RWPE2 (cell line): ENCODE measurements at places on chromosomes 2 and 18.

GRCh38 chr2:47009253-47009767 is 93.7 kb upstream of the MCFD2 start:
- H3K4me3 ChIP-seq, result no peak overlapping the region
- H3K27me3 ChIP-seq, result no peaks in the 10 kb centered on the region
- peaks cover 44% of the 10 kb centered on the region for H3K36me3 ChIP-seq
- no peaks in the 10 kb centered on the region for H3K4me1 ChIP-seq
- no peak overlapping the region for H3K27ac ChIP-seq

- H3K27ac ChIP-seq, result no peak overlapping the region
- no peaks in the 10 kb centered on the region for H3K27me3 ChIP-seq
- peaks cover 8% of the 10 kb centered on the region for H3K4me1 ChIP-seq
- no peaks in the 10 kb centered on the region for H3K36me3 ChIP-seq
- H3K4me3 ChIP-seq, result no peak overlapping the region
Measured at GRCh38 chr18:8368512-8369217, 240.6 kb upstream of the RAB12 start.

- H3K4me1 ChIP-seq, result peaks cover 21% of the 10 kb centered on the region
- H3K27ac ChIP-seq, result peak overlapping the region; percentile 80
- H3K36me3 ChIP-seq, result no peaks in the 10 kb centered on the region
- no peaks in the 10 kb centered on the region for H3K27me3 ChIP-seq
Measured at GRCh38 chr2:226584518-226585055, 215.0 kb downstream of the IRS1 start.

GRCh38 chr2:166882851-166883250 is 5.4 kb upstream of the XIRP2 start:
- no peaks in the 10 kb centered on the region for H3K4me1 ChIP-seq
- H3K27ac ChIP-seq, result no peak overlapping the region
- DNase-seq, result no peak
- H3K4me3 ChIP-seq, result no peak overlapping the region
- H3K27me3 ChIP-seq, result no peaks in the 10 kb centered on the region
- no peaks in the 10 kb centered on the region for H3K36me3 ChIP-seq

DNA sequence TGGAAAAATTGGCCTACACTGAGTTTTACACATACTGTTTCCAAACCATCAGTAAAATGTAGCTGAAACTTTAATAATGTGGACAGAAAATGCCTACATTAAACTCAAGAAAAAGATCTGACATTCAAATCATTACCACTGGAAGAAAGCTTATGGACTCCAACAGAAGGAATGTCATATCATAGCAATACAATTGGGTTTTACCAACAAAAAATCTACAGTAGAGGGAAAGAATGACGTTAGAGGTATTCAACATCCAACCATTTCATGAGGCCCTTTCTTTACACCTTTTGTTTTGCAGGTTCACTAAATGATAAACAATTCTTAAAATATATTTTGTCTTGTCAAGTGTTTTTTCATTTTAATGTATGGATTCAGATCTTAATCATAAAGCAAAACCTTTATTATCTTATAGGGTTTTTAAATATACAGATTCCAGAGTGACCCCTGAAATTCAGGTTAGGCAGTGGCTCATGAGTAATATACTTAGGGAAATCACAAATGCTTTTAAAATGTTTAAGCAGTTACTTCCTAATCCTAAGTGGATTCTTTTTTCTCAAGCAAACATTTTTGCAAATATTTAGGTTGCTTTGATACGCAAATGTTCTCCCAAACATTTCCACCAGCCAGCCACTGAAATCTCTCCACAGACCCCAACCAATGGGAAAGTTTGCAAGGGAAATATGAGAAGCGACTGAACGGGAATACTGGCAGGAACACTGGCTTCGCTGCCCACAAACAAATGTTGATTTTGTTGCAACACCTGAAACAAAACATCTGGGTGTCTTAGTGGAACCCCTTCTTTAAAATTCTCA is 168.7 kb downstream of the TCF4 start:
- no peaks in the 10 kb centered on the region for H3K36me3 ChIP-seq
- no peaks in the 10 kb centered on the region for H3K27me3 ChIP-seq
- no peak overlapping the region for H3K4me3 ChIP-seq
- H3K27ac ChIP-seq, result no peak overlapping the region
- DNase-seq, result no peak
